ENCODE measurements at places on chromosomes 7 and 10.

- DNase-seq: peak; percentile 73
These were observed 382.3 kb downstream of the DNAJB6 start for GRCh38 chr7:157719008-157719682.

DNA sequence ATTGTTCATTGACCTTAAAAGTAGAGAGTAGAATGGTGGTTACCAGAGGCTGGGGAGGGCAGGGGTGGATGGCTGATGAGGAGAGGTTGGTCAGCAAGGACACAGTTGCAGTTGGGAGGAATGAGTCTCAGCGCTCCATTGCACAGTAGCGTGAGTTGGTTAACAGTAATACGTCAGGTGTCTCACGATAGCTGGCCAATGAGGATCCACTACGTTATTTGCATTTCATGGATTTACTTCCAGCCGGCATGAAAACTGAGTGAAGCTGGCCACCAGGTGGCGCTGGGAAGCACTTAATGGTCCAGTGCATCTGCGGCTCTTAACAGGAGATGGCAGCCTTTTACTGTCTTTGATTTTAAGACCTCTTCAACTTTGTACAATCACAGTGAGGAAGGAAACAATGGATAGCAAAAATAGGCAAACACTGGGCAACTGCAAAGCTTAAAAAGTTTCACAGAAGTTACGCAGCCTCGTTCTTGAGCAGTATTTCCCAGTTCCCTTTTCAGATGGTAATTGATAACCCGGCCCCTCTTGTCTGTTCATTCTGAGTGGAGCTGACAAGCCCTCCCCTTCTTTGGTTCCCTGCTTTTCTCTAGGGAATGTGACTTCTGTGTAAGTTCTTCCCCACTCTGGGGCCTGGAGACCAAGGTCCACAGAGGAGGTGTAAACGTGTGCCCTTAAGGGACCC lies 23.7 kb downstream of the AKR1E2 start:
- DNase-seq: peak; percentile 93

- no peak for DNase-seq
These were observed 3.4 kb downstream of the TWIST1 start for GRCh38 chr7:19113855-19114550.

DNA sequence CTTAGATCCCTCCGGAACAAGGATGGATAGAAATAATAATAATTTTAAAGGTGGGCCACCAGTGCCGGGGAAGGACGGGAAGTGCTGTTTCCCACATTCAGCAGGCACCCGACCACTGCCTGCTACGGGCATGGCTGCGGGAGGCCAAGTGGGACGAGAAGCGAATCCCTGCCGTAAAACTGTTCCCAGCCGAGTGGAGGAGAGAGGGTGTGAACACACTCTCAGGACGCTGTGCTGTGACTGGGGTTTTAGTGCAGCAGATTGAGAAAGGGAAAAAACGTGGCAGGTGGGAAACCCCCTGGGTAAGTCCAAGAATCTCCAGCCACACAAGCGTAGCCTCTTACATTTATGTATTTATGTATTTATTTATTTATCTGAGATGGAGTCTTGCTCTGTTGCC lies 158.8 kb downstream of the DNAJB6 start:
- DNase-seq: no peak

- DNase-seq: no peak
These were observed 46.4 kb downstream of the ANK3 start for GRCh38 chr10:60343254-60343653.

DNA sequence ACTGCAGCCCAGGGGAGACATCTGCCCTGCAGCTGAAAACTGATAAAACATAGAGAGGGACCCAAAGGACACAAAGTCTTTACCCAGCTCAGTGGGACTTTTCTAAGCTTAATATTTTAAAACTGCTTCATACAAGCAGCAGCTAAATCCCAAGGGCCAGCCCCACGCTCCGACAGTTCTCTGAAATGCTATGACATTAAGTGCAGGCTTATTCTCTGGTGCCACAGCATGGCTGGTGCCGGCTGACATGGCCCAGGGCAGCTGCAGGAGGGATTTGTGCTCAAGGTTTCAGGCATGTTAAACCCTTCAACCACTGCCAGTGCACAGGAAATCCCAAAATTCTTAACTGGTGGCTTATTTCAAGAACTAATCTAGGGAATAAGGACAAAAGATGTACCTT lies 170.9 kb downstream of the PARD3 start:
- no peak for DNase-seq

GRCh38 chr10:36506261-36506660 lies 619.1 kb upstream of the ANKRD30A start:
- no peak for DNase-seq

GRCh38 chr7:155222573-155222972 lies 75.1 kb upstream of the INSIG1 start:
- peak; percentile 50 for DNase-seq

- no peak for DNase-seq
These were observed 11.7 kb downstream of the UCN3 start for GRCh38 chr10:5376450-5376849.

GRCh38 chr10:60182691-60183090 lies 207.0 kb downstream of the ANK3 start:
- DNase-seq: no peak

GRCh38 chr7:157622408-157623205 lies 285.8 kb downstream of the DNAJB6 start:
- DNase-seq: no peak

DNA sequence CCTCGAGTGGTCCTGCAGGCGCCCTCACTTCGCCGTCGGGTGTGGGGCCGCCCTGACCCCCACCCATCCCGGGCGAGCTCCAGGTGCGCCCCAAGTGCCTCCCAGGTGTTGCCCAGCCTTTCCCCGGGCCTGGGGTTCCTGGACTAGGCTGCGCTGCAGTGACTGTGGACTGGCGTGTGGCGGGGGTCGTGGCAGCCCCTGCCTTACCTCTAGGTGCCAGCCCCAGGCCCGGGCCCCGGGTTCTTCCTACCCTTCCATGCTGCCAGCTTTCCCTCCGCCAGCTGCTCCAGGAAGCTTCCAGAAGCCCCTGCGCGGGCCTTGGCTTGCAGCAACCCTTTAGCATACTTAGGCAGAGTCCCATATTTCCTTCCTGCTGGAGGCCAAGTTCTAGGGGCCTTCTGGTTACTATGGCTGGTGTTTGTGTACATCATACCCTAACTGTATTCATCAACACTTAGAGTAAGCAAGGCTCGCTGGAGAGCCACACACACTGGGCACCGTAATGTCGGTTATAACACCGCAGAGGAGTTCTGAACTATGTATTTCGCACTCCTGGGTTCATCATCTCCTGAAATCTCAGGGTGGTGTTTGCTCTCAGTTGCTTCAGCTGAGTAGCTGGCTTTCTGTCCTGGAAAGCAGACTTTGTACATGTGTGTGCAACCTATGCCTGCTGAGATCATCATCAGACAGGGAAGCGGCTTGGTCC lies 471 bp downstream of the MGMT start:
- DNase-seq: no peak

Measured in suprapubic skin (tissue), 4 donors.